Iris pigment epithelial cell (primary cell): ENCODE measurements at places on chromosomes 5 and 9.

- DNase-seq, result no peak
These were observed 13.7 kb upstream of the NR4A3 start for GRCh38 chr9:99807956-99808355.

- no peak for DNase-seq
These were observed 868 bp upstream of the EPB41L4B start for GRCh38 chr9:109321727-109322126.

- DNase-seq, result no peak
These were observed 72.1 kb downstream of the PRLR start for GRCh38 chr5:35158204-35158603.

DNA sequence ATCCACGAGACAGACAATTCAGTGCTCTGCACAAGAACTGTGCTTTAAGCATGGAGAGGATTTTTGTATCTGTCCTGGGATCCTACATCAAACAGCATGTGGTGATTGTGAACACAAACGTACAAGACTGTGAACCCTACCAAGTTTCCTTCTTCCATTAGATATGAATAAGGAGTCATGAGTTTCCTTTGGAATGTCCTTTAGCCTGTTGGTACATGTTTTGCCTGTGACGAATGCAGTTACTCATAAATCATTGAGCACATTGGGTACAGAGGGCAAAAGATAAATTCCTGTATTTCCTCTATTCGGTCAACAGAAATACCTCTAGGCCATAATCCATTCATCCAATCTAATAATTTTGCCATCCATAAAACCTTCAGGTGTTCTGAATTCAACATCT lies 61.5 kb downstream of the FXN start:
- DNase-seq, result peak; percentile 89

- DNase-seq, result no peak
These were observed 118.6 kb downstream of the ADAMTS2 start for GRCh38 chr5:179226696-179227095.

DNA sequence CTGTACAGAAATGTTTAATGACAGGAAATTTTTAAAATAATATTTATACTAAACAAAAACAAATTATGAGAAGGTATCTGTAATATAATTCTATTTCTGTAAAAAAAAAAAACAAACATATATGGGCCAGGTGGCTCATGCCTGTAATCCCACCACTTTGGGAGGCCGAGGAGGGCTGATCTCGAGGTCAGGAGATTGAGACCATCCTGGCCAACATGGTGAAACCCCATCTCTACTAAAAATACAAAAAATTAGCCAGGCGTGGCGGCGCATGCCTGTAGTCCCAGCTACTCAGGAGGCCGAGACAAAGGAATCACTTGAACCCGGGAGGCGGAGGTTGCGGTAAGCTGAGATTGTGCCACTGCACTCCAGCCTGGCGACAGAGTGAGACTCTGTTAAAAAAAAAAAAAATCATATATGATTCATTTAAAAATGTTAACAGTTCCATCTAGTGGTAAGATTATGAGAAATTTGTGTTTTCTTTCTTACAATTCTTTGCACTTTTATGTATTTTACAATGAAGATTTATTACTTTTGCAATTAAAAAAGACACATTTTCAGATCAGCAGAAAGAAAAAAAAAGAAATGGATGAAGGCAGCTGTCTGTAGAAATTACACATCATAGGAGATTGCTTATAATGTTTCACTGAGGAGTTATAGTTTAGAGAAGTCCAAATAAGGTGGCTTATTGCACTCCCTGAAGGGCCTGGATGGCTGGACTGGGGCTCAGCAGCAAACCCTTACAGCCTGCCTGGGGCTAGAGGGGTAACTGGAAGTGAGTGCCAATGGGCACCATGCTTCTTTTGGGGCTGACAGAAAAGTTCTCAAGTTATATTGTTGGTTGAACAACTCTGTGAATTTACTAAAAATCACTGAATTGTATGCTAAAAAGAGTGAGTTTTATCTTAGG lies 20.3 kb downstream of the C9orf153 start:
- no peak for DNase-seq

DNA sequence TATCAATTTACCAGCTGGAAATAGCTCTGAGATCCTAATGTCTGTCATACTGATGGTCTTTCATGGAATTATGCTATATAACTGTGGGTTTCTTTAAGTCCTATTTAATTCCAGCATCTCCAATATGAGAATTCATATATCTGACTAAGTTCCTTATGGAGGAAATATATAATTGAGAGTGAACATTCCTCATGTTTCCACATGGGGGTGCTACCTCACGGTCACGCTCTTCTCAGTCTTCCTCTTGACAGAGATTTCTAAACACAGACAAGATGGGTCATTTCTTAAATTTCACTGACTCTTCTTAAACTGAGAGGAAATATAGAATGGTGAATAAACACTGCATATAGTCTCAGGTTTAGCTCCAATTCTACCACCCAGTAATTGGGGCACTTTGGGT lies 212.1 kb downstream of the SLF1 start:
- peak; percentile 26 for DNase-seq

- no peak for DNase-seq
These were observed 318.3 kb downstream of the ENC1 start for GRCh38 chr5:74322191-74322590.

- DNase-seq, result no peak
These were observed 2.6 kb upstream of the CCDC187 start for GRCh38 chr9:136306211-136307208.

DNA sequence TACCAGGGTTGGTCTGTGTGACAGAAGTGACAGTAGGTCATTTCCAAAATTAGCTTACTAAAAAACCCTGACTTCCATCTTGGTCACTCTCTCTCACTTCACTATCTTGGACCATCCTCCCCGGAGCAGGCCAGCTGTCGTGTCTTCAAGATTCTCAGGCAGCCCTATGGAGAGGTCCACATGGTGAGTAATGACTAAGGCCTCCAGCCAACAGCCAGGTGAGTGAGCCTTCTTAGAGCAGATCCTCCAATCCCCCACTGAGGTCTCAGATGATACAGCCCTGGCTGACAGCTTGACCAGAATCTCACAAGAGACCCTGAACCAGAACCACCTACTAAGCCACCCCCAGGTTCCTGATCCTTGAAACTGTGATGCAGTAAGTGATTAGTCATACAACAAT lies 92.0 kb downstream of the DCP2 start:
- peak; percentile 66 for DNase-seq

- DNase-seq, result peak; percentile 80
These were observed 21.0 kb downstream of the NR2F1 start for GRCh38 chr5:93603793-93604643.

GRCh38 chr5:6026766-6027406 lies 351.5 kb downstream of the MED10 start:
- DNase-seq, result no peak

- DNase-seq, result peak; percentile 96
These were observed 5.7 kb downstream of the TMC1 start for GRCh38 chr9:72526901-72527800.

- DNase-seq, result no peak
These were observed 772.6 kb upstream of the DMAC1 start for GRCh38 chr9:8572209-8572608.

DNA sequence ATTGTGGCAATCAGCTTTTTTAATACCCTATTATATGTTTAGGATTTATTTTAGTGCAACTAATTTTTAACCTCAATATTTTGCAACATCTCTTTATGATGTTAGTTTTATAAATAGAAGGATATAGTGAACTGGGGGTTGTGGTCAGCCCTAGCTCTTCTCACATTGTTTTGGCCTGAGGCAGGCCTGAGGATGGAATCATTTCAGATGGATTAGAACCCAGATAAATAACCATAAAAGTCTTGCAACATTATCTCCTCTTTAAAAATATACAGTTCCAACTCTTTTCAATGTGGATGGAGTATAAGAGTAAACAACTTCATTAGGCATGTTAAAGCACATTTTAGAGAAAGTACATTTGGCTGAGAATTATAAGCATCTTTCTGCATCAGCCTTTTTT lies 522.7 kb downstream of the NR2F1-AS1 start:
- peak; percentile 97 for DNase-seq

GRCh38 chr9:68577774-68578591 lies 37.3 kb upstream of the TMEM252 start:
- no peak for DNase-seq

- no peak for DNase-seq
These were observed 121.7 kb downstream of the PTTG1 start for GRCh38 chr5:160543395-160543794.

- DNase-seq, result peak; percentile 6
These were observed 163.8 kb upstream of the SLC28A3 start for GRCh38 chr9:84504360-84504759.

- DNase-seq, result no peak
These were observed 28.7 kb upstream of the ACTBL2 start for GRCh38 chr5:57511321-57511720.

DNA sequence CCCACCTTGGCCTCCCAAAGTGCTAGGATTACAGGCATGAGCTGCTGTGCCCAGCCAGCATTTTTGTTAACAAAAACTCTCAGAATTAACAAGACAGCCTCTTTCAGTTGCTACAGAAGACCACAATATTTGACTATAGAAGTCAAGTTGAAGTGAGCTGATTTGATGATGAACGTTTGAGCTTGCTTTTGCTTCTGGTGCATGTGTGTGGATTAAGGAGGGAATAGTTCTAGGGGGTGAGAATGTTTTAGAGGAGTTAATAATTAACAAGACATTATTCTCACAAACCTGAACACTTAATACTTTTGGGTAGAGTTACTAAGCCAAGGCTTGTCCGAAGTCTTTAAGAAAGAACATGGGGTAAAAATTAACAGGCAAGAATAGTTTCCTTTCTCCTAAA lies 191.6 kb downstream of the TENT4A start:
- DNase-seq, result no peak

DNA sequence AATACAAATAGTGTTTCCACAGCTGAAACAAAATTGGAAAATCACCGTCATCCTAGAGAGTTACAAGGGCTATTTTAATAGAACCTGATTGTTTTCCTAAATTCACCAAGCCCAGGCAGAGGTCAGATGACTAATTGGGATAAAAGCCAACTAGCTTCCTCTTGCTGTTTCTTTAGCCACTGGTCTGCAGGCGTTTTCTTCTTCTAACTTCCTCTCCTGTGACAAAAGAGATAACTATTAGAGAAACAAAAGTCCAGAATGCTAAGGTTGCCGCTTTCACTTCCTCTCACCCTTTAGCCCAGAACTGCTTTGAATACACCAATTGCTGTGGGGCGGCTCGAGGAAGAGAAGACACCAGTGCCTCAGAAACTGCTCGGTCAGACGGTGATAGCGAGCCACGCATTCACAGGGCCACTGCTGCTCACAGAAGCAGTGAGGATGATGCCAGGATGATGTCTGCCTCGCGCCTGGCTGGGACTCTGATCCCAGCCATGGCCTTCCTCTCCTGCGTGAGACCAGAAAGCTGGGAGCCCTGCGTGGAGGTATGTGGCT lies at the start of gene TLR4:
Gene TLR4 (plus strand): TSS at position 380 of the 552 bp plus-strand sequence. CDS start 70 bp downstream, at position 450.
- peak; percentile 86 for DNase-seq

- no peak for DNase-seq
These were observed 3.6 kb upstream of the IL3 start for GRCh38 chr5:132056610-132057497.

- DNase-seq, result no peak
These were observed 211.3 kb downstream of the MAN2A1 start for GRCh38 chr5:109900911-109901627.

- no peak for DNase-seq
These were observed 56.7 kb upstream of the MAMDC2 start for GRCh38 chr9:69986970-69987369.

- DNase-seq, result peak; percentile 67
These were observed 65.5 kb upstream of the ABCA1 start for GRCh38 chr9:104993291-104993963.

DNA sequence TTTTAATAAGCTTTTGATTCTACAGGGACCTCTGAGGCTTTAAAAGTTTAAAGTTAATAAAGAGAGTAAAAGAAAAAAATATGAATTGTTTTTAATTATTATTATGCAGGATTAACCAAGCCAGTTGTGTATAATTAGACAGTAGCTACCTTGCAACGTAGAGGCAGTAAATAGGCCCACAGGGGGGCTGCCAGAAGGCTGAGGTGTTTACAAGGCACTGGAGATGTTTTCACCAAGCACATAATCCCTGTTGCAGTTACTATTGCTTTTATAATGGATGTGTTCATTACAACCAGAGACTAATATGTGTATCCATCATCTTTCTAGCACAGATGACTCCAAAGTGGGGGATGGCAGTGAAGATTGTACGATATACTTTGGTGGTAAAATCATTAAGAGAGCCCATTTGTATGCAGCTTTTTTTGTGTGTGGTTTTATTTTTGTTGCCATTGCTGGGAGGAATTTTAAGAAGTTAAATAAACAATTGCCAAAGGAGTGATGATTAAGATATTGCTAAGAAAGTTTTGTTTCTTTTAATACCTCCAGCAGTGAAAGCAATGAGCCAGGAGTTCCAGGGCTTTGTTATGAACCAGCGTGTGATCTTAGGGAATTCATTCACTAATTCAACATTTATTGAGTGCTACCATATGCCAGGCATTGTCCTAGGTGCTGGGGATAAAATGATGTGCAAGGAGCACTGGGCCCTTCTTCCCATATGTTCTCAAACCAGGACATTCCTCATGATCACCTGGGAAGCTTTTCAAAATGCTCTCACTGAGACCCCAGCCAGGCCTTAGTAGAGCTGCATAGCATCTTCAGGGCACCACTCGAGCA lies 138.7 kb upstream of the EFNA5 start:
- DNase-seq, result peak; percentile 31

GRCh38 chr9:117341151-117341550 lies 73.7 kb downstream of the ASTN2 start:
- DNase-seq, result no peak

- DNase-seq, result peak; percentile 50
These were observed 37.7 kb downstream of the LAMC3 start for GRCh38 chr9:131046581-131047202.

GRCh38 chr9:2967766-2968165 lies 123.9 kb upstream of the PUM3 start:
- no peak for DNase-seq

- no peak for DNase-seq
These were observed 24.8 kb upstream of the OTP start for GRCh38 chr5:77663090-77663863.

GRCh38 chr9:120711354-120711753 lies 2.9 kb downstream of the MEGF9 start:
- no peak for DNase-seq

DNA sequence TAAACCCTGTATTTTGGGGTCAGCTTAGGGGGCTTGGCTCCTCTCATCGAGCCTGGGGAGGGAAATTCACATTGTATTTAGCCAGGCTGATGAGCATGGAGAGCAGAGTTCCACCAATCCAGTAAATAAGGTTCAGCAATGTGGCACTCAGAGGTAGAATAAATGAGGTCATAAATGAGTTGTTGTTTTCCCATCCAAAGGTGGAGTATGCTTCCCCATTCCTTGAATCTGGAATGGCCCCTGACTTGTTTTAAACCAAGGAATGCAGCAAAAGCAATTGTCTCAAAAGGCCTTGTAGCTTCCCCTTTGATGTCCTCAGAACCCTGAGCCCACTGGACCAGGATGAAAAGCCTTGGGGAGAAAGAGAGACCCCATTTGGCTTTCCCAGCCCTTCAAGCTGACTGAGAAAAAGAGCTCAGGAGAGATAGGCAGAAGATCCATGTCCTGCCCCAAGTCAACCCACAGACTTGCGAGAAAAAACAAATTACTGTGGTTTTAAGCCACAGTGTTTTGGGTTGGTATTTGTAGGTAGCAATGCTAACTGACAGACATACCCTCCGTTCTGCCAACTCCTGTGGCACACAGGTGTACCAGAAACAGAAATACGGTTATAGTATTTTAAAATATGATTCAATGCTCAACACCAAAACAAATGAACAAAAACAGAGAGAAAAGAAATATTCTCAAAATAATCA lies 566.0 kb upstream of the DMAC1 start:
- no peak for DNase-seq
